Stimulated activated CD4-positive, alpha-beta T cell treated with anti-CD3 and anti-CD28 coated beads, Interleukin-1b, Interleukin-23, amount 100 ng/mL, for 24 hours (primary cell): ENCODE measurements at places on chromosomes 5 and 9.

DNA sequence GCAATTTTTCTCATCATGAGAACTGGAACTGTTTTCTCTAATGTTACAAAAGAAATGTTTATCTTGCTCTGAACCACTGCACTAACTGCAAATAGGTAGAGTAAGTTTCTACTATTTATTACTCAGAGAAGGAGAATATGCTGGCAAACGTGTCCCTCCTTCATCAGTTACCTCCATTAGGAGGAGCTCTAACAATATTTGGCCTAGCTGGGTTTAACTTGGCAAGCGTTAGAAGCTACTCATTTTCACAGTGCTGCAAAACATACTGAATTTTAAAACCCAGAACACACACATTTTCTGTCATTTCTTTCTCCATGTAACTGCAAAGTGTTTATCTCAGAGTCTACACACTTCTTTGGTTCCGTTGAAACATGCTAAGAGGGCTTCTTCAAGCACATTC, 101.0 kb upstream of the GABRG2 start:
- no peak for DNase-seq

DNA sequence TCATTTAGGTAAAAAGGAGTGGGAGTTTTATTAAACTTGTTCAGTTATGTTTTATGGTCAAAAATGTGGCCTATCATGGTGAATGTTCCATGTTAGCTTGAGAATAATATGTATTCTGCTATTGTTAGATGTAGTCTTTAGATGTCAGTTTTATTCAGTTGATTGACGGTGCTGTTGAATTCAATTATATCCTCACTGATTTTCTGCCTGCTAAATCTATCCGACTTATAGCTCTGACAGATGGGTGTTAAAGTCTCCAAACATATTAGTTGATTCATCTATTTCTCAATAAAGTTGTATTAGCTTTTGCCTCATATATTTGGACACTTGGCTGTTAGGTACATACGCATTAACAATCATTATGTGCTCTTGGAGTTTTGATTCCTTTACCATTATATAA, 49.0 kb upstream of the ALDH1A1 start:
- DNase-seq = no peak

DNA sequence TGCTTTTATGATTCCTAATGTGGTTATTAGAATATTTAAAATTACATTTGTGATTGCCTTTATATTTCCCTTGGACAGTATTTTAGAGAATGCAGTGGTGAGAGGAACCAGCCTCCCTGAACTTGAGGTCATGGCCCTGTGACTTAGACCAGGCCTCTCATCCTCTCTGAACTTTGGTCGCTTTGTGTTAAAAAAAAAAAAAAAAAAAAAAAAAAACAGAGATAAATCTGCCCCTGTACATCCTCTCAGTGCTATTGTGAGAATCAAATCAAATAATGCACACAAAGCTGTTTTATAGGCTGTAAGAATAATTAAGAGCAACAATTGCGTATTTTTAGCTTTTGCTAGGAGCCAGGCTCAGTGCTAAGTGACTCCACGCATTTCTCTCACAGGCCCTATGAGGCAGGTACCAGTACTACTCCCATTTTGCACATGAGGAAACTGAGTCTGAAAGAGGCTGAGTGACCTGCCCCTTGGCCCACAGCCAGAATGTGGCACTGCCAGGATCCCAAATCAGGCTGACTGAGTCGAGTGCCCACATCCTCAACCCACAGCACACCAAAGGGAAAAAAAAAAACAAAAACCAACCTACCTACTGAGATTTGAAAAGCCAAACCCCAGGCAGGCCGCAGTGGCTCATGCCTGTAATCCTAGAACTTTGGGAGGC, 110.3 kb upstream of the LARP1 start:
- no peak for DNase-seq

DNA sequence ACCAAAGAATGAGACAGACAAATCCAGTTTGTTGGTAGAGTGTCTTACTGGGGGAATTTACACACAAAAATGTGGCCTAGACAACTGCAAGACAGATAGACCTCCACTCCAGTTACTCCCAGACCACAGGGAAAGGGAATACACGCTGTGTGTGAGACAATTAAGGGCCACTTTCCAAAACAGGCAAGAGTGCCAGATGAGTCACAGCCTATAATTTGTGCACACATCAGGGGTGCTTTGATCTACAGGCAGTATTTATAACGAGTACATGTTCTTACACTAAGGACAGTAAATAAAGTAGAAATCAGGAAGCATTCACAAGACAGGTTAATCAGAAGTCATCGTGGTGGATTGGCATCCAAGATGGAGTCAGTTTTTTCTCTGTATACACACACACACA, 114.8 kb downstream of the ZNF622 start:
- DNase-seq = no peak

DNA sequence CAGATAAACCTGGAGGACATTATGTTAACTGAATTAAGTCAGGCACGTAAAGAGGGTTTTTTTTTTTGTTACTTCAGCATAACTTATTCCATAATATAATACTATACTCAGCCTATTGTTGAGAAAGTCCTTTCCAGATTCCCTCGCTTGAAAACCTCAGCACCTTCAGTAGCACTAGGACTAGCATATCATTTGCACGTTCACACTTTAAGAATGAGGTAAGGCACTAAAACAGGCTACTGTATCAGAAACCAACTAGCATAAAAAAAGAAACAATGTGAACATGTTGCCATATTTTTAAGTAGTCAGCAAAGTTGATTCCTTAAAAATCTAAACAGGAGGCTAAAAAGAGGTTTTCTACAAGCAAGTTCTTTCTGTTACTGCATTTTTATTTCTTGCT, 504.0 kb downstream of the PTPRD start:
- DNase-seq = no peak

DNA sequence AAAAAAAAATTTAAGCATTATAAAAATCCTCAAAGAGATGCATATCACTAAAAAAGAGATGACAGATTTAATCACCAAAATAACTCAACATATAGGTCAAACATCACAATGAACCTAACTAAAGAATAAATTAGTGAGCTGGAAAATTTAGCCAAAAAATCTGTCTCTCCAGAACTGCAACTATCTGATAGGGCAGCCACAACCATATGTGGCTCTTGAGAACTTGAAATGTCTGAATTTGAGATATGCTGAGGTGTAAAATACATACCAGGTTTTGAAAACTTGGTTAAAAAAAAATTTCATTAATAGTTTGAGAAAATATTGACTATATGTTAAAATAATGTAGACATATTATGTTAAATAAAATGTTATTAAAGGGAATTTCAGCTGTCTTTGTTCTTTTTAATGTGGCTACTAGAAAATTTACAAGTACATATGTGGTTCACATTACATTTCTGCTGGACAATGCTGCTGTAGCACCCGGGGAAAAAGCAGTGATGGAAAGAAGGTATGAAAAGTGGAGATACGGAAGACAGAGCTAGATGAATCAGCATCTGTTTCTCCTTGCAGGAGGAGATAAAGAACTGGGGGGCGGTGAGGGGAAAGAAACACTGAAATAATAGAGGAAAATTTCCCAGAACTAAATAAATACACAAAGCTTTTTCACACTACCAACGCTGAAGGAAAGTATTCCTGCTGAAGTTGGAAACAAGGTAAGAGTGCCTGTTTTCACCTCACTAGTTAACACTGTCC, 66.1 kb downstream of the DCP2 start:
- DNase-seq = no peak

GRCh38 chr9:118963674-118964073, 405.6 kb downstream of the BRINP1 start:
- no peak for DNase-seq

DNA sequence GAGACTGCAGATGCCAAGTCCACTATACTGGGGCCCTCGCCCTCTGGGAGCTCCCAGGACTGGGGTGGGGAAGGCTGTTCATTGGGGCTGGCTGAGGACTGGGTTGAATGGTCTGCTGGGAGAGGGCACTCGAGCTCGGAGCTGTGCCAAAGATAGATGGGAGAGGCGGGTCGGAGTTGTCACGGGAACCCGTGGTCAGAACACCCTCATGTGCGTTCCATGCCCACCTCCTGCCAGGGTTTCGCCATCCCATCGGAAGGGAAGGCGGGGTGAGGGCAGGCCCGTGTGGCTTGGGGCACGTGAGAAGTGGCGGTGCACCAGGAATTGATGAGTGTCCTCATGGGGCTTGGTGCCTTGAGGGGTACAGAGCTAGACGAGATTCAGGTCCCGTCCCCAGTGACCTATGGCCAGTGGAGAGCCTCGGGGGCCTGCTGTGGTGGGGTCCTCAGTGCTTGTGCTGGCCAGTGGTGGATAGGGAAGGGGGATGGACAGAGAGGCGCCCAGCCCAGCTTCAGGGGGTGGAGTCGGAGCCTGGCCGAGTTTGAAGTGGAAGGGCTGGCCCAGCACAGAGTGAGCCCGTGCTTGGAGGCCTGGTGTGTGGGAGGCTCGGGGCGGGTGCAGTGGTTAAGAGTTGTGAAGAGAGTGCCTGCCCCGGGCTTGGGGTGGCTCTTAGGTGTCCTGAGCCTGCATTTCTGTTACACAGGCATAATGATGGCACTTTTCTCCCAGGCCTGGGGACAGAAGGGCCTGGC, 4.3 kb downstream of the CACFD1 start:
- no peak for DNase-seq

DNA sequence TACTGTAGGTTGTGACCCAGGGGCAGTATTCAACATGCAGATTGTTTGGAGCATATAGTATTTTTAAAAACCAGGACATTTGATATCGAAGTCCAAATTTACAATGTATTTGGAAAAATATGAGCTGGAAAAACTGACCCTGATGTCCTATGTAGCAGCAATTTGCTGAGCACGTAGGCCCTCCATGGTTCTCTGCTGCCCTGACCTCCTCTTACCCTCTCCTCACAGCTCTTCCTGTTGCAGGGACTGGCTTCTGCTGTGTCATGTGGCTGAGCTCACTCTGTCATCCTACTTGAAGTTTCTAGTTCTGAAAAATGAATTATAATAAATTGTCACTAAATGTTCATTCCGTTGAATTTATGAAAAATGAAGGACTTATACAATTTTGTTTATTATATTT, 4.1 kb upstream of the ASPN start:
- DNase-seq = no peak

DNA sequence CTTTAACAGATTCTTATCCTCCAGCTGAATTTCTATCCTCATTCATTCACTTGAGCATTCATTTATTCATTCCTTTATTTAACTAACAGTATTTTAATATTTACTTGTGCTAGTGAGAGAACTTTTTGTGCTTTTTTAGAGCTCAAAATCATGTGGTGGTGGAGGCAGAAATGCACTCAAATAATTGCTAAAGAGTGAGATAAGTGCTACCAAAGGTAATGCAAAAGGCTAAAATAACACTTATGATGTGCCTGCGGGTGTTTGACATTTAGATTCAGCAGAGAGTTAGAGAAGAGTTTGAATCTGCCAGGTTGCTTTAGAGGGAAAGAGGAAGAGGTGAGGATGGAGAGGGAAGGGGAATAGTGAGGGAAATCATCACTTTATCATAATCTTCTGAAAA, 431.5 kb upstream of the EDIL3 start:
- no peak for DNase-seq

GRCh38 chr9:75471549-75472114, 383.3 kb downstream of the OSTF1 start:
- DNase-seq = no peak

- DNase-seq = no peak
Measured at GRCh38 chr5:71836084-71836483, 117.0 kb downstream of the CARTPT start.

DNA sequence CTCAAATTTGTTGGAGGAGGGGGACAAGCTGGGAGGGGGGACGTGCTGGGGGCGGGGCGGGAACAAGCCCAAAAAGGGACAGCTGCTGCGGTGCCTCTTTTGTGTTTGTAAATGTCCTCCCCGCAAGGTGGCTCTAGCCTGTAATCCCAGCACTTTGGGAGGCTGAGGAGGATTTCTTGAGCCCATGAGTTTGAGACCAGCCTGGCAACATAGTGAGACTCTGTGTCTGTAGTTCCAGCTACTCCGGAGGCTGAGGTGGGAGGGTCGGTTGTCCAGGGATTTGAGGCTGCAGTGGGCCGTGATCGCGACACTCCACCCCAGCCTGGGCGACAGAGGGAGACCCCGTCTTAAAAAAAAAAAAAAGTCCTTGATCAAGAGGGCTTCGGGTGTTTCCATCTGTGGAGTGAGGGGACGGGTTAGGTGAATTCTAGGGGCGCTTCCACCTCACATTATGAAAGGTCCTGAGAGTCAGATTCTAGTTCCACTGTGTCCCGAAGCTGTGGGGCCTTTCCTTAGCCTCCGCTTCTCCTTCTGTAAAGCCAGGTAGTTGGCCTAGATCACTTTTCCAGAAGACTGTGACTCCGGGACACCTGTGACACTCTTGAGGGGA, 779 bp upstream of the CTNNA1 start:
- no peak for DNase-seq

DNA sequence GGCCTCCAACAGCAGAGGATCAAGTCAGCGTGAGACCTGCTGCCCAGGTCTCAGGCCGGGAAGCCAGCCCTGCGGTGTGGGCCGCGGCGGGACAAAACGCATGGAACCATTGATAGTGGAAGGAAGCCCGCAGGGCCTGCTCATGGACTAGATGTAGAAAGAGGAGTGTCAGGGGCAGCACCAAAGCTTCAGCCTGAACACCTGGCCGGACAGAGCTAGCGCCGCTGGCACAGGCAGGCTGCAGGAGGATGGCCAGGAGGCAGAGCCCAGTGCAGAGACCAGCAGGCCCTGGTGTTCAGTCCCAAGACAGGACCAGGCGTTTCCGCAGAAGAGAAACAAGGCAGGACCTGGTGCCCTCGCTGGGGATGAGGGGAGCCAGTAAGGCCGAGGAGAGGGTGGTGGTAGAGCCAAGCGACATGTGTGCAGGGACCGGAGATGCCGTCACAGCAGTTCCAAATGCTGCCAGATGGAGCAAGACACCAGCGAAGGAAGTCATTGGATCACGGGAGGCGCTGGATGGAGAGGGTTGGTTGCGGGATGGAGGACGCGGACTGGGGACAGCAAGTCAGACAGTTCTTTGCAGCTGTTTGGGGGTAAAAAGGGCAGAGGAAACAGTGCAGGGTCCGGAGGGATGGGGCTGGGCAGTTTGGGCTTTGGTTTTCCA, 42.1 kb upstream of the OLFM1 start:
- DNase-seq = no peak

GRCh38 chr9:129703667-129704355, 38.4 kb downstream of the PRRX2 start:
- DNase-seq = no peak

DNA sequence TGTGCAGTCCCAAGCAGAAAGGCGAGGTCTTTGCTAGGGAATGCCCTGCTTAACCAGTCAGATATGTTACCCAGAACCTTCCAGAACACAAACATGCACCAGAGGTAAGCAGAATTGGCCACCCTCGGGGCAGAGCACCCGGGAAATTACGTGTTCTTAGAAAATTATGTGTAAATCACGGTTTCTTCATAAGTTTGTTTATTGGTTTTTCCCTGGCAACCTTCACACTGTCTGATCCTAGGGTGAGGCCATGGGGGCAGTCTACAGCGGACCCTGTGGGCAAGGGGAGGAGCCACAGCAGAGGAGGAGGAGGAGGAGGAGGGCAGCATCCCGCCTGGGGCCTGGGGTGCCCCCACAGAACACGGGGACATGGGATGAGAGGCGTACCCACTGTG, 31.4 kb downstream of the RXRA start:
- no peak for DNase-seq

GRCh38 chr5:1168796-1169195, 32.6 kb upstream of the SLC6A19 start:
- no peak for DNase-seq
